ENCODE measurements at places on chromosomes 5 and 9.

DNA sequence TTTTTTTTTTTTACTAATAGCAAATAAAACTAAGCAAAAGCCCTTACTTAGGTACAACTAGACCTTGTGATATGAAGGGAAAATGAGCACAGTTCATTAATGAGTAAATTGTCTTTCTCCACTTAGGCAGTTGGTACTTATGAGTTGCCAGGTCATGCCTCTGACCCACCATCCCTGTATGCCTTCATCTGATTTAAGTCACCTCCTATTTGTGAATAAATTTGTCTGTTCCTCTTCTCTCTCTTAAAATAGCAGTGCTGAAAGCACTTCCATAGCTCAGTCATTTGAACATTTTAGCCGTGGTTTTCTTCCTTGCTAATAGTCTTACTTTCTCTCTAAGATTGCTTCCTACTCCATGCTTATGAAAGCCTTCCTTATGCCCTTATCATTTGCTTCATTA, 61.4 kb downstream of the SLC44A1 start:
- DNase-seq, result no peak

GRCh38 chr9:33467526-33467925, 6.2 kb downstream of the NOL6 start:
- DNase-seq, result peak; percentile 56

DNA sequence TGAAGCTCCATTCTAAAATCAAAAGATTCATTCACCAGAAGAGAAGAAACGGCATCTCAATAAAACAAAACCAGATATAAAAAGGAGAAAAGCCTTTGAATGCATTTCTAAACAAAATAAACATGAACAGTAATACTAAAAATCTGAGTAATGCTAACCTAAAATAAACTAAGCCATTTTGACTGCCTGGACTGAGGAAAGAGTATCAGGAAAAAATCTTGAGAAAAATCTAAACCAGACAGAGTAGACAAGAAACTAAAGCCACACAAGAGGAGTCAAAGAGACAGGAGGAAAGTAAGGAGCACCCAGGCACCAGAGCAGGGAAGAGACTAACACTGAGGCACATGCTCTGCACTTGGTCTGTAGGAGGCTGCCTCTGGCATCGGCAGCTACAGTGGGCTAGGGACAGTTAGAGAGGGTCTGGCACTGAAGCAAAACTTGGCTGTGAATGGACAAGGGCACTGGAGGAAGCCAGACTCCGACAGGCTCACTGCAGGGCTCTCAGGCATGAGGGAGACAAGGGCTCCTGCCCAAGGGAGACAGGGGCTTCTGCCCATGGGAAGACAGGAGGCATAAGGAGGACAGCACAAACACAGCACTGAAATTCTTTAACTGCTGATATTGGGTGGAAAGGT, 50.2 kb downstream of the DROSHA start:
- no peak for DNase-seq

GRCh38 chr9:89311346-89312221, 589 bp downstream of the CKS2 start:
- peak; percentile 67 for DNase-seq
